ENCODE measurements at places on chromosomes 1 and 21.

- no peak for DNase-seq
Measured at GRCh38 chr1:203584035-203584434, 42.6 kb upstream of the ATP2B4 start.

GRCh38 chr1:19354531-19354981 lies 42.4 kb downstream of the SLC66A1 start:
- no peak for DNase-seq

GRCh38 chr1:231581859-231582258 lies 44.7 kb upstream of the DISC1 start:
- DNase-seq, result no peak

GRCh38 chr1:173422456-173422976 lies 54.6 kb upstream of the PRDX6 start:
- no peak for DNase-seq

DNA sequence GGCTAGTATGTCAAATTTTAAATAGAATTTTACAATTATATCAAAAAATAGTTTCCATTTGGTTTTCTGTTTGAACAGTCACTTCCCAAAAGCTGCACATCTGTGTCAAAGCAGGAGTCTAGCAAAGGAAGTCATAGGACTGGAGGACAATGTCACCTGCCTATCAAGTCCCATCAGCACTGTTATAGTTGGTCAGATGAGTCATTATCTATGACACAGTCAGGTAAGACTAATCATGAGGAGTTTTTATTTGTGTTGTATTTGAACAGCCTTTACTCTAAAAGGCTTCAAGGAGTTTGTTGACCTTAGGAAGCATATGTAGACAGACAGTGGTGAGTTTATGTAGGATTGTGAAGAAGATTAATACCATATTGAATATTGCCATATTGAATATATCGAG lies 74.2 kb upstream of the QSOX1 start:
- no peak for DNase-seq

- DNase-seq, result no peak
Measured at GRCh38 chr21:43750339-43751033, 25.6 kb downstream of the CSTB start.

- no peak for DNase-seq
Measured at GRCh38 chr1:113808450-113809195, 3.7 kb downstream of the RSBN1 start.

DNA sequence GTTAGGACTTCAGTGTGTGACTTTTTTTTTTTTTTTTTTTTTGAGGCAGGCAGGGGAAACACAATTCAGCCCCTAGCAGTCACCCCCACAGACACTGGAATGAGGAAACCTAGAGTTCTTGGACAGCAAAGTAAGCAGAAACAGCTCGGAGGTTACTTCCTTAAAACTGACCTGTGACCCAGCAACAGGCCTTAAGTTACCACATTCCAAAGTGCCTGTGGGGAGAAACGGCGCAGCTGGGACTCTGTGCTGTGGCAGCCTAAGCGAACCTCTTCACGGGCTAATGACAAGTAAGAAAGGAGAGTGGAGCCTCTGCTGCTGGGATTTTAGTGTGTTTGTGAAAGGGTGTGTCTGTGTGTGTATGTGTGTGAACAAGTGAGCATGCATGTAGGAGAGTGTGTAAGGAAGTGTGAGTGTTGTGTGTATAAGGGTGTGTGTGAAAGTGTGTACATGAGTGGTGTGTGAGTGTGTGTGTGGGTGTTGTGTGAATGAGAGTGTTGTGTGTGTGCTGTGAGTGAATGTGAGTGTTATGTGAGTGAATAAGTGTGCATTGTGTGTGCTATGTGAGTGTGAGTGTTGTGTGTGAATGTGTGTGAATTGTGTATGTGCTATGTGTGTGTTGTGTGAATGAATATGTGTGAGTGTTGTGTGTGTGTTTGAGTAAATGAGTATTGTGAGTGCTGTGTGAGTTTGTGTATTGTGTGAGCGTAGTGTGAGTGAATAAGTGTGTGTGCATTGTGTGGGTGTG lies 180.8 kb downstream of the BRINP2 start:
- no peak for DNase-seq

- peak; percentile 71 for DNase-seq
Measured at GRCh38 chr1:152029144-152029928, 7.5 kb downstream of the S100A11 start.

DNA sequence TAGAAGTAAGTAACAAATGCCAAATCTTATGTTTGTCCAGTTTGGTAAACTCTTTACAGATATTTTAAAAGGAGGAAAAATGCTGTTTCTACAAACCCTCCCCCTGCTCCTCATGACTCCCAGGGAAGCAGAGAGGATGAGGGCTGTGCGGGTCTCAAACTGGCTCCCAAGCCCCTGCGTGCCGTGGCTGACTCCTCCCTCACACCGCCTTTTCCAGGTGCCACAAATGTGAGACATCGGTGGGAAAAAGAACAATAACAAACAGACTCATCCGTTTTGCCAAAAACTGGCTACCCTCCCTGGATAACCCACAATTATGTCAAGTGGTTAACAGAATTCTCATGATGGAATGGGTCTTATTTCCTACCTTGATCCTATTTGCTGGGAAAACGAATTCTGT lies 594.6 kb downstream of the PTPRU start:
- no peak for DNase-seq

DNA sequence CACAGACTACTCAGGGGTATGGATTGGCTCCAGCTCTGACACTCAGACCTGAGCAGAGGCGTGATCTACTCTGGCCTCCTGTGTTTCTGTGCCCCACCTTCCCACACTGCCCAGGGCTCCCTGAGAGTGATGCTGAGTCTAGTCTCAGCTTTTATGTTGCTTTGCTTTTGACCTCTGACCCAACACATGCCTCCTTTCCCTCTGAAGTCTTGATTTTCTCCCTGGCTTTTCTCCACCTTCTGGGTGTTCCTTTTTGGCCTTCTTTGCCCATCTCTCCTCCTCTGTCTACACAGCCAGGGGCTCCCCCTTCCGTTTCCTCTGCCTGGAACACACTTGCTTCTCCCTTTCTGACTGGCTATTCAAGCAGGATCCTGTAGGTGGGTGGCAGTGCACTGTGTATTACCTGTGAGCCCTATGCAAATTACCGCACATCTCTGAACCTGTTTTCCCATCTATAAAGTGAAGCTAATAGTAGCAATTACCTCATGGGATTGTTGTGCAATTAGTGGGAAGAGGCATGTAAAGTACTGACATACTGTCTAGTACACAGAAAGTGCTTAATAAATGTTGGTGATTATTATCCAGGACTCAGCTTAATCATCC lies 13.7 kb upstream of the MEX3A start:
- no peak for DNase-seq
